Inflammatory macrophage treated with lipopolysaccharide for 1 hour (primary cell): ENCODE measurements at places on chromosomes 16 and 17.
A peak's percentile ranks its signal among the peaks of the same experiment; 100 is the strongest.

GRCh38 chr17:62191390-62192361 lies 126.6 kb upstream of the MED13 start:
- no peak for DNase-seq

- DNase-seq = no peak
Observed at GRCh38 chr16:50246299-50247122, 19.8 kb upstream of the ADCY7 start.

DNA sequence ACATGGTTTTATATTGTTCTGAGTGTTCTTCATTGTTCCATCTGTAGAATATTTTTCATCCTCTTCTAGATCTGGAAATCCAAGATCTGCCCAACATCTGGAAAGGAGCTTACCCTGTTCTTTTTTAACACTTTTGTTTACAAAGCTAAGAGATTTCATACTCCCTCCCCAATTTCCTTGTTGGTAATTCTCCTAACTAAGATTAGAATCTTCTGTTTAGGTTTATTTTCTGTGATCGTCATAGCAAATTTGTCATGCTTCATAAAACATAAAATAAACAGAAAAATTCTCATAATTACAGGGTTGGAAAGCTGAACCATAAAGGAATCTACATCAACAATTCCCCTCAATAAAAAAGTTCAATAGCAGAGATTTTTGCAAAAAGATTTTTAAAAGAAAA lies 580.3 kb upstream of the CA10 start:
- DNase-seq = no peak

- no peak for DNase-seq
Observed at GRCh38 chr17:82018152-82018988, 4.3 kb downstream of the CENPX start.

- DNase-seq = no peak
Observed at GRCh38 chr16:29839822-29840221, 19.6 kb downstream of the MVP start.

GRCh38 chr16:79598348-79599181 lies 2.0 kb downstream of the MAF start:
- DNase-seq = peak; percentile 56

- DNase-seq = no peak
Observed at GRCh38 chr16:78696797-78697196, 597.3 kb downstream of the WWOX start.
